MCF 10A (cell line): ENCODE measurements at places on chromosomes 2 and 18.

- H3K4me3 ChIP-seq, result no peak overlapping the region
- H3K27ac ChIP-seq, result no peak overlapping the region
- H3K27me3 ChIP-seq, result no peaks in the 10 kb centered on the region
- H3K36me3 ChIP-seq, result no peaks in the 10 kb centered on the region
- peak; percentile 34 for DNase-seq
Observed at GRCh38 chr2:163370169-163370886, 365.5 kb downstream of the FIGN start.

- no peaks in the 10 kb centered on the region for H3K4me1 ChIP-seq
- peaks cover 13% of the 10 kb centered on the region for H3K27me3 ChIP-seq
- no peaks in the 10 kb centered on the region for H3K36me3 ChIP-seq
- H3K27ac ChIP-seq, result no peak overlapping the region
- H3K4me3 ChIP-seq, result no peak overlapping the region
Observed at GRCh38 chr2:989781-990467, 39.3 kb downstream of the SNTG2 start.

DNA sequence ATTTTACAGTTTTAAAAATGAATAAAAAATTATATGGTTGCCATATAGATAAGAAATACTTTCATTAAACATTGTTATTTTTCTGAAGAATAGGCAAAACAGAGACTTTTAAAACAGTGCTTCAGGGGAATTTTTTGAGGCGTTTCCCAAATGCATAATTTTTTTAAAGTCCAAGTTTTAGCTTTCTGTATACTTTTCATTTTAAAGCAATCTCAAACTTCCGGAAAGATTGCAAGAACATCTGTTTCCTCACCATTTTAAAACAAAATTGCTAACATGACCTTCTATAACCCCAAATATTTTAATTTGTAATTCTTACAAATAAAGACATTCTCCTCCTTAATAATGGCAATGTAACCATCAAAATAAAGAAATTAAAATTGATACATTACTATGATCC is 15.1 kb upstream of the MBD2 start:
- no peak for DNase-seq
- H3K36me3 ChIP-seq, result no peaks in the 10 kb centered on the region
- H3K27ac ChIP-seq, result no peak overlapping the region
- no peaks in the 10 kb centered on the region for H3K4me1 ChIP-seq
- H3K4me3 ChIP-seq, result no peak overlapping the region

DNA sequence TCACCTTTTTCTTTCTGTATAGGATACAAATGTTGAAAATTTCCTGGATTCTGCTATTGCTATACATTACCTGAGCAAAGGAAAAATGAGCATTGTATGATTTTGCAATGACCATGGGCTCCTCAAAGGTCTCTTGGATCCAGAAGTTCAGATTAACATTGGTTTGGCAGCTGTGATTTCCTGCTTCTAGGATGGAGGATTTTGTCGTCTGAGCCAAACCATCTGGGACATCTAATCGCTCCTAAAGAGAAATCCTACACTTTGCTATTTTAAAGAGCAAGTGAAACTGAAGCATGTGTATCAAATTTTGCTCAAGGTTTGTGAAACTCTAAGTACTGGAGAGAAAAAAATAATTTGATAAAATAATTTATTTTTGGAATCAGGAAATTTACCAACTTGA is 115.1 kb upstream of the ST6GAL2 start:
- H3K36me3 ChIP-seq, result no peaks in the 10 kb centered on the region
- H3K27ac ChIP-seq, result no peak overlapping the region
- no peak for DNase-seq
- H3K4me1 ChIP-seq, result peaks cover 14% of the 10 kb centered on the region
- peaks cover 20% of the 10 kb centered on the region for H3K27me3 ChIP-seq

GRCh38 chr18:2908946-2909335 is 62.1 kb downstream of the EMILIN2 start:
- H3K4me3 ChIP-seq, result no peak overlapping the region
- no peak overlapping the region for H3K27ac ChIP-seq
- no peak for DNase-seq
- H3K36me3 ChIP-seq, result peaks cover 11% of the 10 kb centered on the region
- no peaks in the 10 kb centered on the region for H3K4me1 ChIP-seq

DNA sequence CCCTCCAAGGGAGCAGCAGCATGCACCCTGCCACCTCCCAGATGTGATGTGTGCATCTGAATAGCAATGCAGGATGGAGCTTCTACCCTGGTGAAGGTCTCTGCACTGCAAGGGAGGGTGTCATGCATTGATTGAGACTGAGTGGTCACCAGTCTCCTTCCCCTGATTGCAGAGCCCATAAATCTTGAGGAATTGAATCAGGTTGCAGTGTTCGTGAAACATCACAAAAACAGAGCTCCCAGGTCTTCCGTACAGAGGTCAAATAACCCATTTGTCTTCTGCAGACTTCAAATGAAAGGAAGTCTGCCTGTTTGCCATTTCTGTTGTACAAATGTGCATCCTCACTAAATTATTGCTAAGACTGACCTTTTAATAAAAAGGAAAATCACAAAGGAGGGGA is 136.8 kb downstream of the WDSUB1 start:
- H3K27ac ChIP-seq, result no peak overlapping the region
- H3K36me3 ChIP-seq, result peaks cover 11% of the 10 kb centered on the region
- no peak overlapping the region for H3K4me3 ChIP-seq
- no peaks in the 10 kb centered on the region for H3K27me3 ChIP-seq
- no peak for DNase-seq

- peaks cover 7% of the 10 kb centered on the region for H3K36me3 ChIP-seq
- DNase-seq, result no peak
- peaks cover 20% of the 10 kb centered on the region for H3K4me1 ChIP-seq
- H3K27ac ChIP-seq, result no peak overlapping the region
- no peaks in the 10 kb centered on the region for H3K27me3 ChIP-seq
Observed at GRCh38 chr18:12574494-12575185, 83.3 kb downstream of the SPIRE1 start.

DNA sequence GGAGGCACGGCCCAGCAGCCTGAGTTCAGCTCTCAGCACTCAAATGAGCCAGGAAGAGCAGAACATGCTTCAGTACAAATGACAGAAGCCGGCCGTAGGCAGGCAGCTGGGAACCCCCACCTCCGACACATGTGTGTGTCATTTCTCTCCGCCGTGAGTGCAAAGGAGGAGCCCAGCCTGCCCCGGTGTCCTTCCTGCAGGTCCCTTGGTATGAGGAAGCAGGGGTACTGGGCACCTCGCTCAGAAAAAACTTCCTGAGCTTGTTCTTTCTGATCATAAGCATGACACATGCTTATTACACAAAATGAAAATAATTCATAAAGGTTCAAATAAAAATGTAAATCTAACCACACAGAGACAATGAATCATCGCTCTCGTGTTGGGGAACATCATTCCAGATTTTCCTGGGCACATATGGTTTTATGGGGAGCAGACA is 35.3 kb downstream of the KCNF1 start:
- peaks cover 7% of the 10 kb centered on the region for H3K4me1 ChIP-seq
- H3K36me3 ChIP-seq, result no peaks in the 10 kb centered on the region
- peak; percentile 63 for DNase-seq
- peaks cover 36% of the 10 kb centered on the region for H3K27me3 ChIP-seq
- peak overlapping the region; percentile 47 for H3K4me3 ChIP-seq

DNA sequence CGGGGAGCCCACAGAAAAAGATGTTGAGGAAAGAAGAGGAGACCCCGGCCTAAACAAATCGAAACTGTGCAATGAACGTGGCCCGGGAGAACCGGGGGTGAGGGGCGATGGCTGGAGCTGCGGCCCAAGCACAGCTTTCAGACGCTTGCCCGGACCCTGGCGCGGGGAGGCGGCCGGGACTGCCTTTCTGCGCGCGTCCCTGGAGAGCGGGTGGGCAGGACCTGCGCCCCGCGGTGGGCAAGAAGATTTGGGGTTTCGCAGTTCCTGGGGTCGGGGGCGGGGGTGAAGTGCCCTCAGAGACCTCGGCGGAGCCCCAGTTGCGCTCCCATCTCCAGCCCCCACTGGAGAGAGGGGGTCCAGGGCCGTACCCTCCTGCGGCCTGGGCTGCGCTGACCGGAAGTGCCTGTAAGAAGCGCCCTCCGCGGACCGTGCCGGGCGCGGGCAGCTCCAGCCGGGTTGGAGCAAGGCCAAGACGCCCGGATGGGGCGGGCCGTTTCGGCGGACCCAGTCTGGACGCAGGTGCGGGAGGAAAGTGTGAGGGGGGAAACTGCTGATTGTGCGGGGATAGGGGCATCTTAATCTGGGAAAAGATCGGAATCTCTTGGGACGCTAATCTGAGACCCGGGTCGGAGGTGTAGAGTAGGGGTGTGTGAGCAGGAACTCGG is 11.6 kb downstream of the EN1 start:
- H3K4me1 ChIP-seq, result no peaks in the 10 kb centered on the region
- no peak overlapping the region for H3K27ac ChIP-seq
- no peak for DNase-seq
- no peaks in the 10 kb centered on the region for H3K36me3 ChIP-seq

- H3K4me1 ChIP-seq, result peaks cover 7% of the 10 kb centered on the region
- no peak overlapping the region for H3K27ac ChIP-seq
- H3K27me3 ChIP-seq, result no peaks in the 10 kb centered on the region
Observed at GRCh38 chr2:171173087-171173486, 12.4 kb upstream of the TLK1 start.

GRCh38 chr18:58842978-58843687 is 21.5 kb upstream of the ZNF532 start:
- no peak overlapping the region for H3K27ac ChIP-seq
- no peak for DNase-seq
- no peaks in the 10 kb centered on the region for H3K27me3 ChIP-seq
- no peaks in the 10 kb centered on the region for H3K36me3 ChIP-seq
- H3K4me3 ChIP-seq, result no peak overlapping the region
- H3K4me1 ChIP-seq, result peaks cover 14% of the 10 kb centered on the region

DNA sequence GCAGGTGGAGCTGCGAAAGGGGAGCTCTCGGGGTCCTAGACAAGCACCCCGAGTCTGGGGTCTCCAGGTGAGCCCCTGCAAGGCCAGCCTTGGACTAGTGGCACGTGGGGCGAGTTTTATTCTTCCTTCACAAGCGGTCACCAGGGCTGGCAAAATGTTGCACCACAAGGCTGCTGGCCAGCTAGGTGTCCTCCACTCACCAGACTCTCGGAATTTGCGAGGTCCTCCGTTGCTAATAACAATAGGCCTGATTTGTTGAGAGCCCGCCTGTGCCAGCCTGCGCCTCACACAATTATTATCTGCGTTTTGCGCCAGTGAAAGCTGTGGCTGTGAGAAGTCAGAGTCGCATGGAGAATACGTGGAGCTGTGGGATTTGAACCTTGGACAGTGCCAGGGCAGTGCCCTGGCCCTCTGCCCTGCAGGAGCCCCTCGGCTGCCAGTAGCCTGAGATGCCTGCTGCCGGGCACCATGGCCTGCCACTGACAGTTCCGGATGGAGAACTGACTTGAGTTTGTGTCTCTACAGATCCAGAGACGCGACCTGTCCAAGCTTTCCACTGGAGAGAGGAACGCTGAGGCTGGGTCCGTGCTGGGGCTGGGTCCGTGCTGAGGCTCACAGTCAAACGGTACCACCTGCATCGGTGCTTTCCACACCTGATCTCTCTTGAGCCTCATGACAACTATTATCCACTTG is 77.6 kb upstream of the ODC1 start:
- H3K27me3 ChIP-seq, result no peaks in the 10 kb centered on the region
- DNase-seq, result no peak
- no peak overlapping the region for H3K27ac ChIP-seq

DNA sequence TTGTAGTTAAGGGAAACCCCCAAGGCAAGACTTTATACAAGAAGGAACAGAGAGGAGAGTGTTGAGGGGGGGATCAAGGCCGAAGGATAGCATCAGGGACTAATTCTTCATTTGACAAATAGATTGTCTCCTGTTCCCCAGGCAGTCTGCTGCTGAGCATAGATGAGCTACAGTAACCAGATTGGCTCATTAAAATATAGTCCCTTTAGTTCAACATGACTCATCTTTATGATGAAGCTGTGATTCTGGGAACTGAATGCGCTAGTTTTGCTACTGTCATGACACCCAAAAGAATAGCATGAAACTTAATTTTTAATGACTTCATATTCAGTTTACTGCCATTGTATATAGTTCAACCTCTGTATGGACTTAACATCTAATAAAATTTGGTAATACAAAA is 35.5 kb downstream of the TMEFF2 start:
- no peak for DNase-seq
- H3K36me3 ChIP-seq, result no peaks in the 10 kb centered on the region
- peaks cover 9% of the 10 kb centered on the region for H3K4me1 ChIP-seq
- no peak overlapping the region for H3K27ac ChIP-seq
- no peaks in the 10 kb centered on the region for H3K27me3 ChIP-seq

DNA sequence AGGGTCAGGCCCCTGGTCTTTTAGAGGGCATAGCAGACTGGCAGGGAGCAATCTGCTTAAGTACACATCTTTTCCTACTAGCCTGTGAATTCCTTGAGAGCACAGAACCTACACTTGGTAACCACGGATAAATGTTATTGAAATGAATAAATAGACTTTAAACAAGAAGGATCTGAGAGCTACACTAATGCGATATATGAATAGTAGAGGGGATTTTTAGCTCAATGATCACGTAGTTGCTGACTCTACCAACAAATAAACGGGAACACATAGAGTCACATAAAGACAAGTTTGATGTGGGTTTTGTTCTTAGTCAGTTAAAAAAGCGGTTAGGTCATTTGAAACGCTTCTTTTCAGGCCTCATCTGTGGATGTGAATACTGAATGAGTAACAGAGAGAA is 290.3 kb upstream of the CCDC68 start:
- no peaks in the 10 kb centered on the region for H3K27me3 ChIP-seq
- no peak overlapping the region for H3K27ac ChIP-seq
- H3K36me3 ChIP-seq, result no peaks in the 10 kb centered on the region
- H3K4me1 ChIP-seq, result peaks cover 6% of the 10 kb centered on the region
- no peak for DNase-seq

- H3K4me1 ChIP-seq, result peaks cover 17% of the 10 kb centered on the region
- no peak overlapping the region for H3K27ac ChIP-seq
- no peaks in the 10 kb centered on the region for H3K27me3 ChIP-seq
Observed at GRCh38 chr2:161119483-161119882, 40.7 kb upstream of the TANK start.

DNA sequence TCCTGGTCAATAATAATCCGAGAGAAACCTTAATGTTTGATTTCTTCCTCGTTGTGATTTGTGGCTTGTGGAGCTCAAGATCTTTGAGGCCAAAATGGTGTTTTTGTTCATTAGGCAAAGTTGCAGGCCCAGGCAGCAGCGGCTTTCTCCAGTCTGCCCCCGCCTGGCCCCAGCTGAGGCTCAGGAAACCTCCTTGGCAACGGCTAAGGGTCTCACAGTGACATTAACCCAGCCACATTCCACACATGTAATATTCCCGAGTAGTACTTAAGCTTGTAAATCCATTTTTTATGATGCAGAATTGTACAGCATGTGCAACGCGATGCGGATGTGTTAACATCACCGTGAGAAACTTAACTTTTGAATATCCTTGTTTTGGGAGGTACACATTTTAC is 200.1 kb downstream of the BCL11A start:
- DNase-seq, result no peak
- H3K27me3 ChIP-seq, result no peaks in the 10 kb centered on the region
- no peak overlapping the region for H3K4me3 ChIP-seq

- no peak overlapping the region for H3K4me3 ChIP-seq
- DNase-seq, result no peak
- no peaks in the 10 kb centered on the region for H3K27me3 ChIP-seq
- no peak overlapping the region for H3K27ac ChIP-seq
- H3K4me1 ChIP-seq, result no peaks in the 10 kb centered on the region
Observed at GRCh38 chr2:127371037-127371436, 16.7 kb downstream of the MAP3K2 start.
